ENCODE measurements at places on chromosomes 3 and 15. TPM values are rescaled to one million over a fixed set of nuclear protein-coding genes. Genes with fewer than 3 reads are reported as not detected.

SAMD7 gene
- not detected for total RNA-seq

ERICH6 gene
- total RNA-seq: not detected

CLCN2 gene
- 4.1 TPM for total RNA-seq

VEPH1 gene
- total RNA-seq: 56.1 TPM

CHDH gene
- total RNA-seq: 0.44 TPM

CHRM5 gene
- 0.75 TPM for total RNA-seq

TMEM42 gene
- total RNA-seq: 23.1 TPM

RABL3 gene
- total RNA-seq: 33.1 TPM

GOLGA6L7 gene
- total RNA-seq: not detected

TRAT1 gene
- 0.11 TPM for total RNA-seq

FGF12 gene
- 0.22 TPM for total RNA-seq

DOCK3 gene
- 0.12 TPM for total RNA-seq

GOLGA6D gene
- not detected for total RNA-seq

CPNE9 gene
- total RNA-seq: not detected

CD276 gene
- total RNA-seq: 164 TPM

NOX5 gene
- 0.25 TPM for total RNA-seq

LINGO1 gene
- total RNA-seq: not detected

CPEB1 gene
- total RNA-seq: 35.2 TPM

VWA5B2 gene
- not detected for total RNA-seq

Data from uterine smooth muscle cell (primary cell).